T-helper 2 cell treated with Interferon-gamma antibody and Interleukin-4, amounts not matched to agents 5 μg/mL and 100 μg/mL, for 36 hours (primary cell): ENCODE measurements at places on chromosomes 3 and 15.

- DNase-seq: no peak
Observed at GRCh38 chr3:134613006-134613520, 37.8 kb downstream of the KY start.

GRCh38 chr3:163809540-163809993, 1268.7 kb downstream of the SI start:
- DNase-seq: no peak

GRCh38 chr3:69748503-69748902, 9.2 kb downstream of the MITF start:
- DNase-seq: no peak

DNA sequence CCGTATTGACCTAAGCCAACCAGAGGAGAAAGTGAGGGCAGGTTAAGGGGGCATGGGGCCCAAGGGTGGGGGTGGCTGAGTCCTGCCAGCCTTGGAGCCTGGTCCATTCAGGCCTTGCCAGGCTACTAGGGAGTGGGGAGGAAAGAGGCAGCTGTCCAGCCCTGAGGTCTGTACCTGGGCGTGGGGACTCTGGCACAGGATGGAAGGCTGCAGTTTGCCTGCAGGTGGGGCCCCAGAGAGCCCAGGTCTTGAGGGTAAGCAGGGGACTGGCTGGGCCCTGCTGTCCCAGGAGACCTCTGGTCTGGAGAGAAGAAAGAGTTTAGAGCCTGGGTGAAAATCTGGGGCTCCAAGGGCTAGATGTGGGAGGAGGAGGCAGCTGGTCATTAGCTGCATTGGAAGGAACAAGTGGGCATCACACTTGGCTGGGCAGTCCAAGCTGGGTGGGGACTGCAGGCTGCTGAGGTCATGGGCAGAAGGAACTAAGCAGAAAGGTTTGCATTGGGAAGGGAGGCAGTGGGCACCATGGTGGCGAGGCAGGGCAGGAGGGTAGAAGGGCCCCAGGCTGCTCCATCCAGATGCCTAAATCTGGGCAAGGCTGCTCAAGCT, 108.4 kb downstream of the OXNAD1 start:
- no peak for DNase-seq

DNA sequence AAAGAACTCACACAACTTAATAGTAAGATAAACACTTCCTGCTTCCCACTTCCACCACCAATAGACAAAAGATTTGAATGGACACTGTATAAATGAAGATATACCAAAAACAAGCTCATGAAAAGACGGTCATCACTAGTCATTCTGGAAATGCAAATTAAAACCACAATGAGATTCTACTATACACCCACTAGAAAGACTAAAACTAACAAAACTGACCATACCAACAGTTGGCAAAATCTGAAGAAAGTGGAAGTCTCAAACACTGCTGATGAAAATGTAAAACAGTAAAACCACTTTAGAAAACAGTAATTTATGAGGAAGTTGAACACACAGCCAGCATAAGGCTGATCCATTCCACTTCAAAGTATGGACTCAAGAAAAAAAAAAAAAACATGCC, 35.6 kb upstream of the CD96 start:
- DNase-seq: no peak

DNA sequence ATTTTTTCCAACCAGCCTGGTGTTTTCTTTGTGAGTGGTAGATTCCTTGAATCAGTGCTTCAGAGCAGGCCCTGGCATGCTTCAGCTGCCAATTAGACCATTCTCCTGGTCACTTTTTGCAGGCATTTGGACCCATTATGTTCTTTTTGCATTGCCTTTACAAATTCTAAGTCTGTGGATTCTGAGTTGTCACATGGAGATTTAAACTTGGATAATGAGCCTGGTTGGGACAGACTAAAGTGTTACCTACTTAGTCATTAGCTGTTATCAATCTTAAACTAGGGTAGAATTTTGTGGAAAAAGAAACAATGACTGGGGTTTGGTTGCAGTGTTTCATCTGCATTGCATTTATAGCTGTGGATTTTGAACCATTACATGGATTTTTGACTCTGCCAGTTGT, 40.6 kb downstream of the ARHGEF26 start:
- no peak for DNase-seq

- no peak for DNase-seq
Observed at GRCh38 chr15:89447676-89448075, 48.7 kb downstream of the RHCG start.

- DNase-seq: no peak
Observed at GRCh38 chr3:13557417-13557816, 8.5 kb downstream of the FBLN2 start.

GRCh38 chr3:102084704-102085103, 235.4 kb downstream of the NFKBIZ start:
- no peak for DNase-seq

DNA sequence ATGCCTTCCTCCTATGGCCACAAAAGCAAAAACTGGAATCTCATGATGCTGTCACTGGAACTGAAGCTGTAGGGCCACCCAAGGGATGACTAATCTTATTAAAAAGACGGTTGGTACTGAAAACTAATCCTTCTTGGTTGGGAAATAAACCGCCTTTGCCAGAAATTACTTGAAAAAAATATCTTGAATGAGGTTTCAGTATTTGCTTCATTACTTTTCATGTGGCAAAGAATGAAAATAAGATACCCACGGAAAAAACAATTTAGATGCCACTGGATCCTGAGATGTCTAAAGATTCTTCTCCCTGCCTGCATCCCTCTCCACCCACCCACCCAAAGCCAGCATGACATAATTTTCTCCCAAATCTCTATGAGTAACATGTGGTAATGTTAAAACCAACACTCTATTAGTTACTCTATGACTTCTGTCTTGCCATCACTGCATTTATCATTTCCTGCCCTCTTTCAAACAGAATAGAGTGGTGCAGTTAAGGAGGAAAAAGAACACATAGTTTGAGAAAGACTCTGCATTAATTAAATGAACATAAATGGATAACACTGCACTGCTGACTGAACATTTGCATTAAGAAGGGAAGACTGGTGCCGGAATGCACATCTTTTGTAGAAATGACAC, 111.8 kb upstream of the DPH6 start:
- no peak for DNase-seq

DNA sequence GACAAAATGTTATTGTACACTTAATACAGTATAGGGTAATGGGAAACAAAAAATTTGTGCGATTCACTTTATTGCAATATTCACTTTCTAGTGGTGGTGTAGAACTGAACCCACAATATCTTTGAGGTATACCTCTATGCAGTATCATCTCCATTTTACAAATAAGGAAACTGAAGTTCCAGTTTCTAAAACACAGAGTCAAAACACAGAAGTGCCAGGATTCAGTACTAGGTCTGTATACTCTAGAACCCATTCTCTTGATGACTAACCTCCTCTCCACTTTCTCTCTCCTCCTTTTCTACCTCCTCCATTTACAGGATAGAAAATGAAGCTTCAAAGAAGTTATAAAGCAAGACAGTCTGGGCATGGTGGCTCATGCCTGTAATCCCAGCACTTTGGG, 62.2 kb downstream of the MB21D2 start:
- DNase-seq: no peak
